AG04450 (cell line): ENCODE measurements at places on chromosomes 3 and 15.
A peak's percentile ranks its signal among the peaks of the same experiment; 100 is the strongest.

- peak; percentile 44 for DNase-seq
These were observed 25.9 kb downstream of the CSTA start for GRCh38 chr3:122350814-122351418.

- DNase-seq: no peak
These were observed 154.9 kb downstream of the SEMA6D start for GRCh38 chr15:47872208-47872607.

DNA sequence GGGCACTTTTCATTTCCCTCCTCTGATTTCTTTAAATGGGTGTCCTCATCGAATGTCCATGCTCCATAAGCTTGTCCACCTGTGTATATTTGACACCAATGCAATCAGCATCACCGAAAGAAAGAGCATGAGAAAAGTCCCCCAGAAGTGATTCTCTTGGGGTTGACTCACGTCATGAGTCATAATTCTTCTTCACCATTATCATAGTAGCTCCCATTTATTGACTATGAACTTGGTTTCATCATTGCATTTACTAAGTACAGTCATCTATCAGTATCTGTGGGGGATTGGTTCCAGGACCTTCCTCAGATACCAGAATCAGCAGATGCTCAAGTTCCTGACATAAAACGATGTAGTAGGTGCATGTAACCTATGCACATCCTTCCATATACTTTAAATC is 372.5 kb upstream of the CFAP20DC start:
- no peak for DNase-seq

DNA sequence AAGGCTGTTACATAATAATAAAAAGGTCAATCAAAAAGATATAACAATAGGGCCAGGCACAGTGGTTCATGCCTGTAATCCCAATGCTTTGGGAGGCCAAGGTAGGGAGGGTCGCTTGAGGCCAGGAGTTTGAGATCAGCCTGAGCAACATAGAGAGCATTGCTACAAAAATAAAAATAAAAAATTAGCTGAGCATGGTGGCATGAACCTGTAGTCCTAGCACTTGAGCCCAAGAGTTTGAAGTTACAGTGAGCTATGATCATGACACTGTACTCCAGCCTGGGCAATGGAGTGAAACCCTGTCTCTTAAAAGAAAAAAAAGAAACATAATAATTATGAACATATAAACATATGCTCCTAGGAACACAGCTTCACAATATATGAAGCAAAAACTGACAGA is 29.3 kb downstream of the AVEN start:
- DNase-seq: no peak

- DNase-seq: no peak
These were observed 76.1 kb downstream of the LINGO1 start for GRCh38 chr15:77556622-77557021.

DNA sequence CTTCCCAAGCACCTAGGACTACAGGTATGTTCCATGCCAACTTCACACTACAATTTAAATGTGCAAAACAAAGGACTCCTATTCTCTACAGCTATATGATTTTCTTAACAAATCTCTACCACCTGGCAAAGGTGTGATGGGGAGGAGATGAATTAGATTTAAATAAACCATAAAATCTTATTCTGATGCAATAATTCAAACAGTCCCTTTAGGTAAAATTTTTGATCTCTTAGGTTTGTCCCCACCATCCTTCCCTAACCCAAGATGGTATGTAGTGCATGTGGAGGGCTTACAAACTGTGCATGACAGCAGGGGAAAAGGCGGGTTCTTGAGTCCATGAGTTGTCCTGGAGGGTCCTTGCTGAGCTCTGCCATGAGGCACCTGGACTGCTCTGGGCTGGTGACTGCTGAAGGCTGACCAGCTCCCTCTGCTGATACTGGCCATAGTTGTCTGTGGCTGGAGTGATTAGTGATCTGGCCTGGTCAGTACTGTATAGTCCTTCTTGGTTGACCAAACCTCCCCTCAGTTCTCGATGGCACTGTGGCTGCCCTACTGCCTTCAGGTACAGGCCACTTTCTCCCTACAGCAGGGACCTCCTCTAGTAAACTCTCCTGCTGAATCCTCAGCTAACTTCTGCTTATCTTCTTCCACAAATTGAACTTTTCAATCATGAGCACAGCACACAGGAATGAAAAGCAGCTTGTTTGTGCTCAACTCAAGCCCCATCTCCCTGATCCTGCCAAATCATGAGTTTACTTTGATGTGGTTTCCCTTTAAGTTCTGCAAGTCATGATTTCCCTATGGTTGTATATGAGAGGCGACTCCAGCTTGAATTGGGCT is 30.1 kb downstream of the CFAP161 start:
- peak; percentile 90 for DNase-seq

DNA sequence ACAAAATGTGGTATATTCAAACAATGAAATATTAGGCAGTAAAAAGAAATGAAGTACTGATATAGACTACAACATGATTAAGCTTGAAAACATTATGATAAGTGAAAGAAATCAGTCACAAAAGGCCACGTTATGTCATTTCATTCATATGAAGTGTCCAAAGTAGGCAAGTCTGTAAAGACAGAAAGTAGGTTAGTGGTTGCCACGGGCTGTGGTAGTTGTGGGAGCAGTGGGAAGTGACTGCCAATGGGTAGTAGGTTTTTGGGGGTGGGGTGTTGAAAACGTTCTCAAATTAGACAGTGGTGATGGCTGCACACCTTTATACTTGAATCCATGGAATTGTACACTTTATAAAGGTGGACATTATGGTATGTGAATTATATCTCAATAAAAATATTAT is 12.1 kb downstream of the GALNT15 start:
- no peak for DNase-seq

- no peak for DNase-seq
These were observed 33.6 kb downstream of the VPS13C start for GRCh38 chr15:62026487-62027262.

- peak; percentile 41 for DNase-seq
These were observed 38.6 kb downstream of the CLEC3B start for GRCh38 chr3:45064512-45065372.

GRCh38 chr3:175150812-175151401 is 291.8 kb downstream of the NAALADL2 start:
- no peak for DNase-seq

- DNase-seq: no peak
These were observed 1336.3 kb upstream of the CADM2 start for GRCh38 chr3:83622526-83622925.

DNA sequence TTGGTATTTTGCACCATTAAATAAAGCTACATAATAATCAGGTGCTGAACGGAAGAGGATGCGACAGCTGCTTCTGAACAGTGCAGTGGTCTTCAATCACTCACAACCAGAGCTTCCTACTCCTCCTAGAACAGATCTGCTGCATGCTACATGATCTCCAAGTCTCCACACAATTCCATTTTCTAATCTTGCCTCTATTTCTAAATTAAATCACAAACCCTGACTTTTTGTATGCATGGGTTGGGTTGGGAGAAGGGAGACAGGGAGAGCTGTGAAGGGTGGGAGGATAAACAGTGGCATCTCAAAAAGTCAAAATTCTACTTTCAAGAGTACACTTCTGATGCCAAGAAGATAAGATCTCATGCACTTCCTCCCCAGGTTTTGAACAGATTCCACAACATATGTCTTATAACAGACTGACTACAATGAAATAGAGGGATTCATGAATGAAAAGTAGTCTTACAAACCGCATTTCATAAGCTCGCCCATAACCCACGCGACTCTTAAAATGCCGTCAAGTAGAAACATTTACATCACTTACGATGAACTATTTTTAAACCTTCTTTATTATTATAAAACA is 57.2 kb downstream of the CHSY1 start:
- no peak for DNase-seq

- DNase-seq: no peak
These were observed at the start of gene SLC51A for GRCh38 chr3:196216089-196216564. Gene SLC51A (plus strand): TSS chr3:196216534. CDS start chr3:196216713, 179 bp downstream.

DNA sequence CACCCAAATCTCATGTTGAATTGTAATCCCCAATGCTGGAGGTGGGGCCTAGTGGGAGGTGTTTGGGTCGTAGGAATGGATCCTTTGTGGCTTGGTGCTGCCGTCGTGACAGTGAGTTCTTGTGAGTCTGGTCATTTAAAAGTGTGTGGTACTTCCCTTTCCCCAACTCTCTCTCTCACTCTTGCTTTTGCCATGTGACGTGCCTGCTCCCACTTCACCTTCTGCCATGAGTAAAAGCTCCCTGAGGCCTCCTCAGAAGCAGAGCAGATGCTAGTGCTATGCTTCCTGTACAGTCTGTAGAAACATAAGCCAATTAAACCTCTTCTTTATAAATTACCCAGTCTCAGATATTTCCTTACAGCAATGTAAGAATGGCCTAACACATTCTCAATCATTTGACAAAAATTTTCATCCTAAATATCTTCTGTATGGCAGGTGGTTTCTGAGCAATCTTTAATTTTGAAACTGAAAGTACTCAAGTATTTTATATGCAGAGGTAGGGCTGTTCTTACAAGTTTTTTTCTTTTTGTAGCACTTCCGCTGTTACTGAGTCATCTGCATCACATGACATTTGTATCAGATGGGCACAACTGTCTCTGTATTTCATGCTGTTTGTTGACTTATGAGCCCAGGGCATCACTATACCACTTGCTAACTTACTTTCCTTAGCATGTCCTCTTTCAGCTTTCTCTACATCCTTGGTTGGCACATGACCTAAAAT is 8.8 kb downstream of the RPL39L start:
- DNase-seq: peak; percentile 10

DNA sequence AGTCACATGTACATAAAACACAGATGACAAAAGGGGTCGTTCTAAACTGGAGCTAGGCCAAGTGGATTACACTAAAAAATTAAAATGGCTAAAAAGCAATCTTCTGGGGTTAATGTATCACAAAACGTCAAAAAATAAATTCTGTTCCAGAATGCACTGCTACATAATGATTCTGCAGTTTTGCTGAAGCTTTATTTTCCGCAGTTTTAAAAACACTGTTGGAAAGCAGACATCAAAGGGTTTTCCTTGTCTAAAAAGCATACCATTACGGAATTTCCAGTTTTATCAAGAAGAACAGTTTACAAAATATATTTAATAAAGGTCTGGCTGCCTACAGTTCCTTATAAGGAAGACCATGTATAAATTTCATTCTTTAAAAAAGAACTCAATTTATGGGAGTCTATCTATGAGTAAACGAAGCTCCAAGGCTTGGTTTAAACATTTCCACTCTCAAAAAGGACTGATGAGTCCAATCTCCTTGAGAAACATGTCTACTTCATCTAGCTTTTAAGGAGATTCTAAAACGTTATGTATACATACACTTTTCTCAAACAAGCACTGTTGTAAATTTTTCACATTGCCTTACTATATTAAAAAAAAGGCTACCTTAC is 1.3 kb downstream of the DMXL2 start:
- no peak for DNase-seq

DNA sequence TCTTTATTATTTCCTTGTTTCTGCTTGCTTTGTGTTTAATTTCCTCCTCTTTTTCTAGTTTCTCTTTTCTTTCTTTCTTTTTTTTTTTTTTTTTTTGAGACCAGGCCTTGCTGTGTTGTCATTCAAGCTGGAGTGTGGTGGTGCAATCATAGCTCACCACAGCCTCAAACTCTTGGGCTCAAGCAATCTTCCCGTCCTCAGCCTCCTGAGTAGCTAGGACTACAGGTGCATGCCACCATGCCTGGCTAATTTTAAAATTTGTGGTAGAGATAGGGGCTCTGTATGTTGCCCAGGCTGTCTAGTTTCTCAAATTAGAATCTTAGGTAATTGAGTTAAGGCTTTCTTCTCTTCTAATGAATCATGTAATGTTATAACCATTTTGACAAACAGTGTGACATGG is 22.4 kb downstream of the SLMAP start:
- no peak for DNase-seq

- DNase-seq: no peak
These were observed 47.3 kb downstream of the SSUH2 start for GRCh38 chr3:8597219-8597853.

GRCh38 chr3:137642831-137643230 is 121.3 kb upstream of the SOX14 start:
- no peak for DNase-seq

- DNase-seq: no peak
These were observed 417 bp downstream of the TBCCD1 start for GRCh38 chr3:186566772-186567071.

DNA sequence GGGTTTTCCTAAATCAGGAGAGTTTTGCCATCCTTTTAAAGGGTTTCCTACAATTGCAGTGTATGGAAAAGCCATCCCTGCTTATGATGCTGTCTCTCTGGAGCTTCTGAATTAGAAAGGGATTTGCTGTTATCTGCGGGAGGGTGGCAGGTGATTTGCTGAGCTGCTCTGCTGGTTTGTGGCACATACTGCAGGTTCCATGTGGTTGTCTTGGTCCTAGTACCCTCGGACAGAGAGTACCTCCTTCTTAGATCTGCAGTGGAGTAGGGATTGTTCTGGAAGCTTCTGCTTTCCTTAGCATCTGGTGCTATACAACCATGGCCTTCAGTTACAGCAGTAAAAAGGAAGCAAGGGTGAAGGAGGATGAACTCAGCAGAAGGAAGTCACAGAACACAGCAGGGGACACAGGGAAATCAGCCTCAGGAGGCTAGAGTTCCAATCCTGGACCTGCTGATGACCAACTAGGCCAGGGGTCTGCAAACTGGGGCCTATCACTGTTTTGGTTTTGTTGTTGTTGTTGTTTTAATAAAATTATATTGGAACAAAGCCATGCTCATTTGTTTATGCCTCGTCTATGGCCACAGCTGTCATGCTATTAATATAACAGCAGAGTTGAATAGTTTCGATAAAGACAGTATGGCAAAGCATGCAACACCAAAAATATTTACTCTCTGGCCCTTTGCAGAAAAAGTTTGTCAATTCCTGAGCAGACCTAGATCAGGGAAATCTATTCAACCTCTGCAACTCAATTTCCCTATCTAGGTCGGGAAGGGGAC is 39.5 kb downstream of the STARD5 start:
- DNase-seq: no peak

DNA sequence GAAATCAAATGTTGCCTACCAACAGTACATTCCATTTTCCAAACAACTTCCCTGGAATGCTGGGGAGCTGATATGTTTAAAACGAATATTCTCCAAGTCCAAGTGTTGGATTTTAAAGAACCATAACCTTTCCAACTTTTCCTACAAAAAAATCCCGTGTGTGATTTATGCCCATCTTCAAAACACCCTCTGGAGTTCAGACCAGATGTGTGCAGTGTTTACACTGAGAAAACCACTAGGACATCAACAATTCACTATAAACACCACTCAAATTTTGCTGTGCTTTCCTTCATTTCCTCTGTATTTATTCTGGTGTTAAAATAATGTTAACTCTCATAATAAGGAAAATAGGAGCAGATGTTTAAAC is 2.4 kb downstream of the VGLL4 start:
- DNase-seq: peak; percentile 48

- DNase-seq: no peak
These were observed 3.7 kb downstream of the EPHB1 start for GRCh38 chr3:134798681-134799311.

DNA sequence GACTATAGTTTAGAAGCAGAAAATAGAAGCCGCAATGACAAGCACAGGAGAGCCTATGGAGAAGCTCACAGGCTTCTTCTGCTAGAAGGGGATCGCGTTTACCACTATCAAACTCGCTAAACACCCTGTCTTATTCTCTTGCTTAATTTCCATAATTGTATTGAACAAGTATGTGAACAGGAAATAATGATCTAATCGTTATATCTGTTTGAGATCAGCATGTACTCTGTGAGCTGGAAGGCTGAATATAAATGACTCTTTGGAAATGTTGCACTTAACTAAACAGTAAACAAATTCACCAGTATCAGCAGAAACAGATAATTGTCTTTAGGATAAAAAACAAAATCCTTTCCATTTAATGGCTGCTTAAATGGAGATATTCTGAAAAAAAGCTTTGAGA is 15.0 kb downstream of the NEK10 start:
- DNase-seq: no peak

- no peak for DNase-seq
These were observed 98.6 kb upstream of the C15orf61 start for GRCh38 chr15:67422296-67422695.

GRCh38 chr15:68149059-68149458 is 56.1 kb downstream of the CALML4 start:
- DNase-seq: no peak
